Stimulated activated CD8-positive, alpha-beta memory T cell treated with anti-CD3 and anti-CD28 coated beads, Interleukin-4, amount 100 ng/mL, for 1 hour (primary cell): ENCODE measurements at places on chromosomes 6 and 20.

DNA sequence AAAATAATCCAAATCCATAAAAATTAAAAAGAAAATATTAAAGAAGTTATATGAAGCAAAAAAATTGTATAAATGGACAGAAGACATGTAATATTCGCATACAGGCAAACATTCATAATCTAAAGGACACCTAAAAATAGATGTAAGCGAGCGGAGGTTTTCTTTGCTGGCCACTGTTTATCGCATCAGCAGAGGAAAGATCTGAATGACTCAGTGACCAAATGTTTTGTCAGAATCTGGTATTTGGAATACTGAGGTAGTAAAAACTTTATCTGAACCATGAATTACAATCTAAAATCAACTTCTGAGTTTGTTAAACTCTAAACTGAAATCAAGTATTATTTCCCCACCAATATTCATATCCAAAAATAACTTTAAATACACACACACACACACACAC is 7.8 kb downstream of the TSPYL4 start:
- DNase-seq, result no peak

DNA sequence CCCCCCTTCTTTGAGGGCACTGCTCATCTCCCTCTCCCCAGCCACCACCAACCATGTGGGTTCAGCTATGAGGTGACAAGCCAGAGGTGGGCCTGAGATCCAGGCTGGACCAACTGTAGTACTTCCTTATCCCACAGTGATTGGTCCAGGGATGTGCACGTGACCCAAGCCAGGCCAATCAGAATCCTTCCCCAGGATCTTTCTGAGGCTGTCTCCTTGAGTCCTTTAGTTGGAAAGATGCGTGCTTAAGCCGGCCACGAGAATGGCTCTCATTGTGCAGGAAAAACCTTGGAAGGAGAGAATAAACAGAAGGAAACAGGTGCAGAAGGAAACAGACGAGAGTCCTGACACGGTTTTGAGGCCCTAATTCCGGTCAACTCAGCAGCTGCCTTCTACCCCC is 39.2 kb downstream of the ZC3H12D start:
- no peak for DNase-seq

DNA sequence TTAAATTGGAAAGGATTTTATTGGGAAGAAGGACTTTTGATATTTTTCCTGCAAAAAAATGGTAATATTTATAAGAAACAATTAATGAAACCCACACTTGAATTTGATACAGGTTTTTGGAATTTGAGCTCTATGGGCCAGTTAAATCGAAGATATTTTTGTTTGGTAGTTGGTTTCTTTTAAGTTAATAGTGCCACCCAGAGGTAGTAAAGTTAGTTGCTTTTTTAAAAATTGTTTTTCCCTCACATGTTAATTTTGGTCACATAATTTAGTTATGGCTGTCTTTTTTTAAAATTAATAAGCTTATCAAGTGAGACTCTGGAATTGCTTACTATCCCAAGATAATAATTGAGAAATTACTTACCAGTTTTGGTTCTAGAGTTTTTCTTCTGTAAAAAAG is 7.1 kb downstream of the PRIM2 start:
- no peak for DNase-seq

- DNase-seq, result no peak
Observed at GRCh38 chr20:11980263-11980662, 62.6 kb downstream of the BTBD3 start.

DNA sequence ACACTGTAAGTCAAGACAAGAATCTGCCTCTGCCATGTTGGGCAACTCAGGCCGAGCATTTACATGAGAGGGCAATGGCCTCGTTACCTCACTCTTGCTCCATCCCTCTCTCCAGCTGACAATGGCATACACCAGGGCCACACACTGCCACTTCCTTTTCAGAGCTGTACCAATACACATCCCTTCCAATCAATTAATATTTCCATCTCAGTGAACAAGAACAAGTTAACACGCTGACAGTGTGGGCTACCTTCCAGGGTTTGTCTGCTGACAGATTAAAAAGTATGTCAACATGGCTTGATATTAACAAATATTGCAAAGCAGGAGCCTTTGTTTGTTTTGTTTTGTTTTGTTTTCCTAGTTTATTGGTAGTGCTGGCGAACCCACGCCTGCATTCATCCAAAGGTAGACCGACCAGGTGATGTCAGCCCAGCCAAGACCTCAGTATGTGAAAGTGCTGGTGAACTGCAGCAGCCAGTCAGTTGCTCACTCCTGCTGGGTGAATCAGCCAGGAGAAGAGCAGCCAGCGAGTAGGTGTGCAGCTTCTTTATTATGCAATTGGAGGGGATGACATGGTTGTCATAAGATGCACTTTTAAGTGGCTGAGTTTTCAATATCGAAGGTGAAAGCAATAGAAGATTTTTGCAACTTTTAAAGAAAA is 487.3 kb upstream of the JARID2 start:
- no peak for DNase-seq
